Cortex of kidney (tissue), 1 donor: ENCODE measurements at places on chromosomes 1 and 21.

DNA sequence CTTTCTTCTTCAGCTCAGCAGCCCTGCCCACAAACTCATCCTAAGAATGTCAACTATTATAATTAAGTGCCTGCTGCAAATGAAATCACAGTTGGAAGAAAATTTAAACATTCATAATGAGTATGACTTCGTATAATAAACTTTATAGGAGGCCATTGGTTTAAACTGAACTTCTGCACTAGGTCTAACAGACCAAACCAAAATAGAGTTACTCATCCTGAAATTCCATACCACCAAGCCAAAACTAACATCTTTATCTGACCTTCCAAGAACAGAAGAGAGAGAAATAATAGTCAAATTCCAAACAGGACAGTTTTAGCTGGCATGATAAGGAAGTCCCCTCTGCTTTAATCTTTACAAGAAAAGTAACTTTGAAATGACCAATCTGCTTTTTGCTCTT, 472.4 kb upstream of the PRMT6 start:
- DNase-seq, result no peak

DNA sequence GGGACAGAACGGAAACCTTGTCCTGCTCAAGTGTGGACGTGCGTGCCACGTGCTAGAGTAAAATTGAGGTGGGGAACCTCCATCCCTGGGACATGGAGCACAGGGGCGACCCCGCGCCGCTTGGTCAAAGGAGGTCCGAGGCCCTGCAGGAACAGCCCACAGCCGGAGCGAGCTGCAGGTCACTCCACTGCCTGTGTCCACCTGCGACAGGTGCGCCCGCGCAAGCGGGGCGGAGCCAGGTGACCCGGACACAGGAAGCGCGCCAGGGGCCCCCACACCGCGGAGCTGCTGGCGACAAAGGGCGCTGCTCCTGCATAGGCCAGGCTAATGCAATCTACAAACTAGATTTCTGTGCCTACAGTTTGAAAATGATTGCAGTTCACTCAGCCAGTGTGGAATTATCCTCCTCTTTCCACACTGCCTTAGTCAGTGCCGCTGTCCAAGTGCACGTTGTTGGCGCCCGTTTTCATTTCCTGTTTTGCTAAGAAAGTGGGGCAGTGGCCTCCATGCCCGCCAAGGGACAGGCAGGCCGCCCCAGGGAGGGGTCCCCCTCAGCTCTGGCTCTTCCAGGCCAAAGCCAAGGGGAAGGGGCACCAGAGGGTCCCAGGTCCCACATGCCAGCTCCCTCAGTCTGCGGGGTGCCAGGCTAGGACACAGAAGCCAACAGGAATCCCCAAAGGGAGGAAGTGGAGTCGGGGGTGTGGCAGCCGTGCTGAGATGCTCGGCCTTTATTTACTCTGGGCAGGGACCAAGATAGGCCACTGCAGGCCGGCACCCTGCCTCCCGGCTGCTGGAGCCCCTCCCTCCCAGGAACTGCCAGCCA, 4.3 kb upstream of the NADK start:
- no peak for DNase-seq

DNA sequence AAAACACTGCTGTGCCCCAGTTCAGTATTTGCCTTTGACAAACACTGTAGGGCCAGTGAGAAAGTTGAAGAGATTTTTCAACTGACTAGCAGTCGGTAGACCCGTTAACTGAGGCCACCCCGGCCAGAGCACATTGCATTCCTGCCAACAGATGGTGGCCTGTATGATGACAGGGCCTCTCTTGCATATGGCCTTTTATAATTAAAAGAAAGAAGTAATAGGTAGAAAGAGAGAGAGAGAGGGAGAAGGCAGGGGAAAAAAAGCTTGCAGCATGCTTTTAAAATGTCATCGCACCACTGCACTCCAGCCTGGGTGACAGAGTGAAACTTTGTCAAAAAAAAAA, 4.7 kb upstream of the C1orf174 start:
- DNase-seq, result no peak

GRCh38 chr1:232416026-232416568, 213.8 kb downstream of the SIPA1L2 start:
- no peak for DNase-seq

DNA sequence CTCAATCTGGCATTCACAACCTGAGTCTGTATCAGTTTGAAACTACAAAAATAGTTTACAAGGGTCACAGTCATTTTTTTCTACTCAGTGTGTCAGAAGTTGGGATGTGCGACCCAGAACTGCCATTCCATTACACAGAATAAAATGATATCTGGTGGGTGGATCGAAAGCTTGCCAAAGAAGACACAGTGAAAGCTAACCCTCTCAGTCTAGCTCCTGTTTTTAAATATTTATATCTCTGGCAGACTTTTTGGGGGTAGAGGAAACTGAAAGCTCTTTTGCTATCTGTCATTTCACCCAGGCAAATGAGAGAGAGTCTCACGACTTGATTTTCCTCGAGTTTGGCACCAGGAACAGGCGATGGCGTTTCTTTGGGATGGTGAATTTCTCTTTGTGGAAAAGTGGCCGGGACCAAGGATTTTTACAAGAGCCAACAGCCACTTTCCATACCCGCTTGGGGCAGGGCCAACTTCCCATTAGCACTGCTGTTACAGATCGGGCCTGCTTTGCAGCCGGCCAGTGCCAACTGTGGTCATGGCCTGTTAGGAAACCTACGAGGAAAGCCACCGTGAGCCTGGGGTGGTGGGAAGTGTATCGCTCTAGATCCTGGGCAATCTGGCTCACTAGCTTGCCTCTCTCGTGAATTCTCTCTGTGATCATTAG, 185.5 kb upstream of the NFIA start:
- DNase-seq, result no peak

GRCh38 chr1:220841293-220841692, 38.0 kb upstream of the HLX start:
- no peak for DNase-seq
